ENCODE measurements at places on chromosomes 7 and 10.

- DNase-seq = no peak
Observed at GRCh38 chr10:48973065-48973464, 33.4 kb upstream of the LRRC18 start.

DNA sequence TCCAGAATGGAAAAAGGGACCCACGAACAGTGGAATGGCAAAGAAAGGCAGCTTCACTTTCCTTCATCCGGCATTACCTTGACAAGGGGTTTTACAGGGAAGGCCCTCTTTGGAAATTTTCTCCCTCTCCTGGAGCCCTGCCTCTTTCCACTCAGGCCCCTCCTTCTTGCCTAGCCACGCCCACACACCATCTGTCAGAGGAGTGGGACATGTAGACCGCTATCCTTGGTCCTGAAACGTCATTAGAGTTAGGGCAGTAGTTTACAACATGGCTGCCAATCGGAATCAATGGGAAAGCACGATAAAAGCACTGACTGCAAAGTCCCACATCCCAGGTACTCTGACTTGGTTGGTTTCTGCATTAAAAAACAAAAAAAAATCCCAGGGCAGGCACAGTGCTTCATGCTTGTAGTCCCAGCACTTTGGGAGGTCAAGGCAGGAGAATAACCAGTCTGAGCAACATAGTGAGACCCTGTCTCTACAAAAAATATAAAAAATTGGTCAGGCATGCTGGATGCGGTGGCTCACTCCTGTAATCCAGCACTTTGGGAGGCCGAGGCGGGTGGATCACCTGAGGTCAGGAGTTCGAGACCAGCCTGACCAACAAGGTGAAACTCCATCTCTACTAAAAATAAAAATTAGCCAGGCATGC is 96.4 kb downstream of the MARCHF5 start:
- DNase-seq = peak; percentile 11

DNA sequence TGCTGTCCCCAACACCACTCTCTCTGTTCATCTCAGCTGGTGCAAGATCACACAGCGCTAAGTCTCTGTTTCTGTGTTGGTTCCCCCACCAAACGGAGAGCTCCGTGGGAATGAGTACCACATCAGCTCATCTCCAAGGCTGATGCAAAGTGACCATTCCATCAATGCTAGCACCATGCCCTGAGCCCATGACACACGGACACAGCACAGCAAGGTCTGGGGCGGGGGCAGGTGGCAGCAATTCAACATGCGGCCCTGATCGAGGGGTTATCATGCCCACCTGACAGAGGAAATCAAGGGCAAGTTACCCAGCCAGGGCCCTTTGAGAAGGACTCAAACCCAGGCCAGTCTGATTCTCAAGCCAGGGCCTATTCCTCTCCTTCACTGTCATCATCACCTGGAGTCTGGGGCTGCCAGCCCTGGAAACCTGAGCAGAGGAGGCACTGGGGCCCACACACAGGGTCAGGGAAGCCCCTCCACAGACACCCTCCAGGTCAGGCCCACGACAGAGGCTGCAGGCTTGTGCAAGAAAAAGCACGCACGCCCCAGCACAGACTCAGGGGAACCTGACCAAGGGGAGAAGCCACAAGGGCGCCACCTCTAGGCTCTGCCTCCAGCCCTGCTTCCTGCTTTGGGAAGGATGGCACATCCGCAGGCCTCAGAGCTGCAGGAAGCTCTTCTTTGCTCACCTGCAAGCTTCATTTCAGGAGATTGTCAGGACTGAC is 74.8 kb downstream of the GRID1 start:
- DNase-seq = no peak

- DNase-seq = no peak
Observed at GRCh38 chr7:95470452-95470851, 15.3 kb upstream of the ASB4 start.

DNA sequence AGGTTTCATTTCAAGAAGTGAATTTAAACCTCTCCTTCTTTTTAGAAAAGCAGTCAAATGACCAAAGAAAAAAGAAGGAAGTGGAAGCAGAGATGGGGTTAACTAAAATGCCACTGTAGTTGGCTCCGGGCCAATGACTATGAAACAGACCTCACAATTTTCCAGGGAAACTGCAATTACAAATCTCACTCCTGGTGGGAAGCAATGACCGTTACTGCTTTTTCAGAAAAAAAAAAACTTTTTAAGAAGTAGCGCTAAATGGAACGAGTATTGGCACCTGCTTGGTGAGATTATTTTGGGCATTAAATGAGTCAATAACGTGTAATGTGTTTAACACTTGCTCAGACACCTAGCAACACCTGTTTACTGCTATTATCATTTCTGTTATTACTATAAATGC is 1.2 kb downstream of the SFRP4 start:
- DNase-seq = no peak

DNA sequence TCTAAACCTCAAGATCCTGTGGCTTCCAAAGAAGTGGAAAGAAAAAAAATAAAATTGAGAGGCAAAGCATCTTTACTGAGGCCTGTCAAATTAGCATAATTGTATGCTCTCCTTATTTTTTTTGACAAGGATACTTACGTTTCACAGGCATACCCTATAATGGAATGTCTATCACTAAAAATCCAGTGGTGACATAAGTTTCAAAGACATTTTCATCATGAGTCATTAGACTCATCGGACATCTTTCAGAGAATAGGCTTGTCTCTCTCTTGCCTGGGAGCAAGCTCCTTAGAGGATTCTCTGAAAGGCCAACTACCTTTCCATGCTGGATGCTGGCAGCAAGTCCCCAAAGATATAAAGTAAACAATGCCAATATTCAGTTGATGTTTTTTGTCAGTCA is 380.7 kb upstream of the STEAP1 start:
- no peak for DNase-seq

DNA sequence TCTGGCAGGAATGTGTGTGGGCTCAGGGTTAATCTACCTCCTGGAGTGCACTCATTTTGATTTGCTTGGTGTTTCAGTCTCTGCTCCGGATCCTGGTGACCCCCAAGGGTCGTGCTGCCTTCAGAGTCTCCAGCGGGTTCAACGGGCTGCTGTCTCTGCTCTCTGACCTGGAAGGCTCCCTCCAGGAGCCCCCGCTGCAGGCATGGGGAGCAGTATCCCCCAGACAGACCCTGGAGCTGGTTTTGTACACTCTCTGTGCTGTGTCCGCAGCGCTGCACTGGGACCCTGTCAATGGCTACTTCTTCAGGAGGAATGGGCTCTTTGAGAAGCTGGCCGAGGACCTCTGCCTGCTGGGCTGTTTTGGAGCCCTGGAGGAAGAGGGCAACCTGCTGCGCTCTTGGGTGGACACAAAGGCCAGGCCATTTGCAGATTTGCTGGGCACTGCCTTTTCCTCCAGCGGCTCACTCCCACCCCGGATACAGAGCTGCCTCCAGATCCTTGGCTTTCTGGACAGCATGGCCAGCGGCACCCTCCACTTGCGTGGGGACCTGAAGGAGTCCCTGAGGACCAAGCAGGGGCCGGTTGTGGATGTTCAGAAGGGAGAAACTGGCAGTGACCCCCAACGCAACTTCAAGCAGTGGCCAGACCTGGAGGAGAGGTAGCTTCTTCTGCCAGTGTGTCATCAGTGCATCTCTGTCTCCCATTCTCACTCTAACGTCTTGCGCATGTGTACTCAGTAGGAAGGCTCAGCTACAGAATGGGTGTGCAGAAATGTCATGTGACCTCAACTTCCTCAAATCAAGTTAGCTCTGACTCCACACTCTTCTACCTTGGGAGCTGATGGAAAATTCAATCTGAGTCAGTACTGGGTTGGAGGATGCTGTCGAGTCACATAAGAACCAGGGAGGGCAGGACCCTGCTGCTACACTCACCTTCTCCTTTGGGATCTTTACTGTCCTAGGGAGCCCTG is 58.5 kb downstream of the WDFY4 start:
- DNase-seq = no peak

GRCh38 chr7:46512891-46513413 is 591.9 kb upstream of the IGFBP3 start:
- DNase-seq = no peak

DNA sequence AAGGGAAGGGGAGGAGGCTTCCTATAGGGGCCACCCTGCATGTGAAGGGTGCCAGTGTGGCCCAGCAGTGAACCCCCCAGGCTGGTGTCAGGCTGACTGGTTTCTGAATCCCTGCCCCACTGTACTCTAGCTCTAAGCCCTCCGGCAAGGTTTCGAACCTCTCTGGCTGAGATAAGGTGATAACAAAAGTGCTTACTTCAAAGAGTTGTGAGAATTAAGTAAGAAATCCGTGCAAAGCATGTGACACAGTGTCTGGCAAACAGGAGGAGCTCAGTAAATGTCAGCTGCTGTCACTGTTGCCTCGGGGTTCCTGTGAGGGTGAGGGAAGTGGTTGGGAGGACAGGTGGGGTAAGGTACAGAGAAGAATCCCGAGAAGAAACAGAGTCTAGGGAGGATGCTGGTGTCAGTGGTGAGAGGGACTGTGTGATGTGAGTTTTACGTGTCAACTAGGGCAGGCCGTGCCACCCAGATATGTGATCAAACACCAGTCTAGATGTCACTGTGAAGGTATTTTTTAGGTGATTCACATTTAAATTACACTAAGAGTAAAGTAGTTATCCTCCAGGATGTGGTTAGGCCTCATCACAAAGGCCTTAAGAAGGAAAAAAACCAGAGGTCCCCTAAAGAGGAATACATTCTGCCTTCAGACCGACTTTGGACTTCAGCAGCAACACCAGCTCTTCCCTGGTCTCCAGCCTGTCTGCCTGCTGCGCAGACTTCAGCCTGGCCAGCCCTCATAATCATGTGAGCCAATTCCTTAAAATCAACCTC is 64.4 kb downstream of the BPGM start:
- no peak for DNase-seq

DNA sequence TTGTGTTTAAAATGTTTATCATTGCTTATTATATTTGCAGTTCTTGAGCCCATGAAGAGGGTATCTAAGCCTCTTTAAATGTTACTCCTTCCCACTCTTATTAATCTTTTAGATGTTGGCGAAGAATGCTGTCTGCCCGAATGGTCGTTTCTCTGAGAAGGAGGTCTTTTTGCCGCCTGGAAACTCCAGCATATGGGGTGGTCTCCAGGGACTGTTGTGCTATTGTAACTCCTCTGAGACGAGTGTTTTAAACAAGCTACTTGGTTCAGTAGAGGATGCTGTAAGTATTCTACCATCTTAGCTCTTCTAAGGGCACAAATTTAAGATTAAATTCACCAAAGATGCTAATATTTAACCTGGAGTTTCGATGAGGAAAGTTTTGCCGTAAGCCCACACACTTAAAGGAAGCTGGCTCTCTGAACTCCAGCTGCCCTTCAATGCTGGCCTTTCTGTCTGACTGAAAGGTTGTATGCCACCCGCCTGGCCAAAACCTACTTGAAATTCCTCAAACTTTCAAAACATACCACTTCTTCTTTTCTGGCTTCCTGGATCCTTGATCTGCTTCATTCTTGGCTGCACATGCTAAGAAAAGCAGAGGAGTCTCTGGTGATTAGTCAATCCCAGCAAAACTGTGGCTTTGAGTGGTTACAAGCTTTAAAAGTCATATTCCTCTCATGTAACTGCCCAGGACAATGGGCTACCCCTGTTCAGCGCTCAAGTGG is 74.7 kb downstream of the ABCA13 start:
- DNase-seq = no peak

DNA sequence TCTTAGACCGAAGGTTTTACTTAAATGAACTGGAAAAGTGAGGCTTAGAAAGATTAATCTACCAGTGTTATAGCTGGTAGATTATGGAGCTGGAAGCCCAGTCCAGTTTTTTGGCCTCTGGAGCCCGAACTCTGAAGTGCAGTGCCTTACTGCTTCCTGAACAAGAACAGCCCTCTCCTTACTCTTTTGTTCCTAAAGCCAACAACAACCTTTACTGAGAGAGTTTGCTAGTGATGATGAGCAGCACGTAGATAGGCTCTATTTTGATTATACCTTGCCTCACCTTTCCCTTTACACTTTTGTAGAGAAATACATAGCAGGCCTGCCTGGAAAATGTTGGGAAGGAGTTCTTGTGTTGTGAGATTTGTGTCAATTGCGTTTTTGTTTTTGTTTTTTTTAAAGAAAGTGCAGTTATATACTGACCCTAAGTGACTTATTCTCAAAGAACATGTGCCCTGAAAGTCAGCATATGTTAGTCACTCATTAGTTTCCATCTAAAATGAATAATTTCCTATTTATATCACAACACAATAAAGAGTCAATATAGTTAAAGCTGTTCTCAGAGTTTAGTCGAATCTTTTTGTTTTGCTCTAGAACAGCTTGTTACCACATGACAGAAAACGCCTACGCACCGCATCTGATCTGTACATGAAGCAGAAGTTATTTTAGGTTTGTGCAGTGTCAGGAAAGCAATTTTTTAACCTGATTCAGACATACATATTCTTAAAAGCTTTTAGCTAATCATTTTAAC is 33.0 kb downstream of the PLEKHA1 start:
- no peak for DNase-seq

DNA sequence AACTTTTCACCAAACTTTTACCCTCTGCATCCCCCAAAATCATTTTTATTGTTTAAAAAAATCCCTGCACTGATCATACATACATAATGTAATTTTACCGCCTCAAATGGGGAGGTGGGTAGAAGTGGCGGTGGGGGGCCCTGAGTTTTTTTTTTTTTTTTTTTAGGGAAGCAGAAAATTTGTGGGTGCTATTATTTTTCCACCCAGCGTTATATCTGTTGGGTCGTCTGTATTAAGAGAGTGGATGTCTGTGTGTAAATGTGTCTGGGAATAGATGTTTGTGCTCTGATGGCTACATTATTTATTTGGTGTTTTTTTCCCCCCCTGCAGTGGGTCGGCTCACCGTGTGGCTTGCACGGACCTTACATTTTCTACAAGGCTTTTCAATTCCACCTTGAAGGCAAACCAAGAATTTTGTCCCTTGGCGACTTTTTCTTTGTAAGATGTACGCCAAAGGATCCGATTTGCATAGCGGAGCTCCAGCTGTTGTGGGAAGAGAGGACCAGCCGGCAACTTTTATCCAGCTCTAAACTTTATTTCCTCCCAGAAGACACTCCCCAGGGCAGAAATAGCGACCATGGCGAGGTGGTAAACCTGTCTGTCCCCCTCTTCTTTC is 438 bp downstream of the ARID5B start:
- DNase-seq = no peak

DNA sequence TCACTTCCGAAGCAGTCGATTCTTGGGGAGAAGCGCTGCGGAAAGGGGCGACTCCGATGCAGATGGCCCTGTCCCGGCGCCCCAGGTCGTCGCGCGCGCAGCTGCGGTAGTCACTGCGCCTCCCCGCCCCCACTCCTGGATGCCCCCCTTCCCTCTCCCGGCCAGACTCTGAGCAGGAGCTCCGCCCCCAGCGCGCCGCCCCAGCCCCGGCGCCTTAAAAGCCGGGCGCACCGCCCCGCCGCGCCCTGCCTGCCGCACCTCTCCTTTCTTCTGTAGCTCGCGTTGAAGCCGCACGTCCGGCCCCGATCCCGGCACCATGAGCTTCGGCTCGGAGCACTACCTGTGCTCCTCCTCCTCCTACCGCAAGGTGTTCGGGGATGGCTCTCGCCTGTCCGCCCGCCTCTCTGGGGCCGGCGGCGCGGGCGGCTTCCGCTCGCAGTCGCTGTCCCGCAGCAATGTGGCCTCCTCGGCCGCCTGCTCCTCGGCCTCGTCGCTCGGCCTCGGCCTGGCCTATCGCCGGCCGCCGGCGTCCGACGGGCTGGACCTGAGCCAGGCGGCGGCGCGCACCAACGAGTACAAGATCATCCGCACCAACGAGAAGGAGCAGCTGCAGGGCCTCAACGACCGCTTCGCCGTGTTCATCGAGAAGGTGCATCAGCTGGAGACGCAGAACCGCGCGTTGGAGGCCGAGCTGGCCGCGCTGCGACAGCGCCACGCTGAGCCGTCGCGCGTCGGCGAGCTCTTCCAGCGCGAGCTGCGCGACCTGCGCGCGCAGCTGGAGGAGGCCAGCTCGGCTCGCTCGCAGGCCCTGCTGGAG is at the start of gene INA:
Gene INA, plus strand, starts transcription at position 243 of the 817 bp plus-strand sequence. Its CDS starts 74 bp downstream, at position 317.
- no peak for DNase-seq
